ENCODE measurements at places on chromosomes 4 and X. TPM values are rescaled to one million over a fixed set of nuclear protein-coding genes. Genes with fewer than 3 reads are reported as not detected.

- DNase-seq, result no peak
Observed at GRCh38 chr4:143397887-143398286, 61.2 kb downstream of the GAB1 start.

DNA sequence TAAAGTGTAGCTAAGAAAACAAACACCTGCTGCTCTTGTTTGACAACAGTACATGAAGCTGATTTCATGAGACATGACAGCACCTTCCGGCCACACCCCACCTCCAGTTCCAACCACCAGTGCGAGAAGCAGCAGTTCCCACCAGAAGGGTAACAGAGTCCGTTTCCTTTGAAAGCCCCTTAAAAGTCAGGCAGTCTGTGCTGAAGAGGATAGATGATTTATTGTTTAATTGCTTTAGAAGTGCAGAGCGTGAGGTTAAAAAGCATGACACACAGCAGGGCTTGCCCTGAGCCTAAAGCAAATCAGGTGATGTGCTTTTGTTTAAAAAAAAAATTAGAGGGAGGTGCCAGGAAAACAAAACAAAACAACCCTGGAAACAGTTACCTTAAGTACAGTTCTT lies 82.6 kb downstream of the HADH start:
- DNase-seq, result no peak

Gene LUZP4
- not detected for total RNA-seq

Gene IGFBP7
- 716 TPM for total RNA-seq

GRCh38 chrX:100685284-100685996 lies 41.4 kb downstream of the SRPX2 start:
- no peak for DNase-seq

GRCh38 chr4:163755013-163755412 lies 260.5 kb downstream of the TMA16 start:
- no peak for DNase-seq

GRCh38 chr4:8438743-8439142 lies 1.8 kb downstream of the ACOX3 start:
- DNase-seq, result no peak

DNA sequence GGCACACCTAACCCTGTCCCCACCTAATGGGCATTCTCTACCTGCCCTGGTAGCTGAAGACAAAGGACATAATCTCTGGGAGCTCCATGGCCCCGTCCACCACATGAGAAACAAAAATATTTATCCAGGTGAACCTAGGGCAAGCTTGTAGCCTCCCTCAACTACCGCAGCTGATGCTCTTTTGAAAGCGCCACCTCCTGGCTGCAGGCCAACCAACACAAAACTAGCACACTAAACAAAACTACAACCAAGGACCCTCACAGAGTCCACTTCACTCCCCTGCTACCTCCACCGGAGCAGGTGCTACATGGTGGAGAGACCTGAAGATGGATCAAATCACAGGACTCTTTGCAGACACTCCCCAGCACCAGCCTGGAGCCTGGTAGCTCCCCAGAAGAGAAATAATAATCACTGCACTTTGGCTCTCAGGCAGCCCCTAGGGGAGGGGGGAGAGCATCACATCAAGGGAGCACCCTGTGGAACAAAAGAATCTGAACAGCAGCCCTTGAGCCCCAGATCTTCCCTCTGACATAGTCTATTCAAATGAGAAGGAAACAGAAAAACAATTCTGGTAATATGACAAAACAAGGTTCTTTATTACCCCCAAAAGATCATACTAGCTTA lies 111.3 kb upstream of the ATP8A1 start:
- DNase-seq, result no peak

Data from vagina (tissue), 2 donors.